ENCODE measurements at places on chromosomes 2 and 18. TPM values are rescaled to one million over a fixed set of nuclear protein-coding genes. Genes with fewer than 3 reads are reported as not detected.

DNA sequence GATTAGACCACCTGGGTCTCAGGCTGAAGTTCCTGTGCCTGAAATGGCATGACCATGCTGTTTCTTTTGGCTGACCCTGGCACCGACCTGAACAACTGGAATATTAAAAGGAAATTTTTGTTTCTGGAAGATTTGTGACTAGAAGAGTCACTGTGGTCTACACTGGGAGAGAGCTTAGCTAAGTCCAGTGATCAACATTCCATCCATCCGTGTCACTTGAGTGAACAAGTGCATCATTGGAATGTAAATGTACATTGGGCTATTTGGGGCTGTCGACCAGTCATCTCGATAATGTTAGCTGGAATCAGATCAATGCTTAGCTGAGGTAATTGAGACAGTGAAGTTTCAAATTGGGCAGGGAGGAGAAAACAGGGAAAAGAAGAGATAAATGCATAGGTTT is 95.4 kb upstream of the CCDC85A start:
- no peak for DNase-seq

Gene RBMS1
- 44.7 TPM for polyA plus RNA-seq

Gene KCNS3
- not detected for polyA plus RNA-seq

Gene TUBB6
- polyA plus RNA-seq = 28.3 TPM

- no peak for DNase-seq
Measured at GRCh38 chr18:35387152-35387571, 10.0 kb upstream of the ZNF396 start.
